ENCODE measurements at places on chromosomes 11 and 22.

GRCh38 chr11:81644239-81644840 is 1089.3 kb downstream of the FAM181B start:
- no peak for DNase-seq

DNA sequence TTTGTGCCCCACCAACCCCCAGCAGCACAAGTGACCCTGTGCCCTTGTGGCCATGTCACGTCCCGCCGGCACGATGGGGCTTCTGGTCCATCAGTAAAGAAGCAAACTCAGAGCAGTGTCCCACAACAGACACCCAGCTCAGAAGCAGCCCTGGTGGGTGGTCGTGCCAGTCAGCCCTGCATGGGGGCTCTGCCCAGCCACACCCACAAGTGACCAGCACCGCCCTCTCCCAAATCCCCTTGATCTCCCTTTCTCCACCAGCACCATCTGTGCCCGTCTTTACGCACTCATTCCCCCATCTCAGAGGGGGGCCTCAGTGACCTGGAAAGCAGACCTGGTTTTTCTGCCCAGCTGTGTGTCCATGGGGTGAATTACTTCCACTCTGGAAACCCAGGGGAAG is 149.1 kb downstream of the DSCAML1 start:
- DNase-seq, result no peak

GRCh38 chr11:76013526-76013925 is 192.8 kb downstream of the WNT11 start:
- DNase-seq, result no peak

DNA sequence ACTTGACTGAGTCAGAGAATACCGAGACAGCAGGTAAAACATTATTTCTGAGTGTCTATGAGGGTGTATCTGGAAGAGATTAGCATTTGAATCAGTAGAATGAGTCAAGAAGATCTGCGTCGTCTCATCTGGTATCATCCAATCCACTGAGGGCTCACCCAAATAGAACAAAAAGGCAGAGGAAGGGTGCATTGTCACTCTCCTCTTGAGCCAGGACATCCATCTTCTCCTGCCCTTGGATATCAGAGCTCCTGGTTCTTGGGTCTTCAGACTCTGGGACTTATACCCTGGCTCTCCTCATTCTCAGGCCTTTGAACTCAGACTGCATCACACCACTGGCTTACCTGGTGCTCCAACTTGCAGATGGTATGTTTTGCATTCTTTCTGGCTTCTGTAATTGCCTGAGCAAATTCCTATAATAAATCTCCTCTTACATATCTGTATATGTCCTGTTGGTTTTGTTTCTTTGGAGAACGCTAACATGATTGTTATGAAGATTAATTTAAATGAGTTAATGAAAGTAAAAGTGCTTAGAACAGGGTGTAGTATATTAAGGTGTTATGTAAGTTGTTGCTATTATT is 49.3 kb downstream of the ME3 start:
- DNase-seq, result no peak

DNA sequence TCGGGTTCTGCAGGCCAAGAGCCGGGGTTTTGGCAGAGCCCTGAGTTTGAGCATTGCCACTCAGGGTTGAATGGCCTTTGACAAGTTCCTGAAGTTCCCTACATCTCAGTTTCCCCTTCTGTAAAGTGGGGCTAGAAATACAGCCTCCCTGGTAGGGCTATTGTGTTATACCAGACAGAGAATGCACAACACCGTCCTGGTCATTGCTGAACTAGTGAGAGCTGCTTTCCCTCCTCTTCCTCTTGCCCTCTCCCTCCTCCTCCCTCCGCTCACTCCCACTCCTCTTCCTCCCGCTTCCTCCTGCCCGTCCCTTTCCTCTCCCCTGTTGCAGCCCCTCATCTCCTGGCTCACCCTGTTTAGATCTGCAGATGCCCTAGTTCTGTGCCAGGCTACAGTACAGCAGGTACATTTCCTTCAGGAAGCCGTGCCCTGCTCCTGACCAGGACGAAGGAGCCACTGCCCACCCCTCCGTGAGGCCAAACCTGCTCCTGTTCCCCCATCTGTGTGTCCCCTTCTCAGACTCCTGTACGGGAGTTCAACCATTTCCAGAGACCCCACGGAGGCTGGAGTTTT is 91.5 kb upstream of the SHANK2 start:
- DNase-seq, result no peak

DNA sequence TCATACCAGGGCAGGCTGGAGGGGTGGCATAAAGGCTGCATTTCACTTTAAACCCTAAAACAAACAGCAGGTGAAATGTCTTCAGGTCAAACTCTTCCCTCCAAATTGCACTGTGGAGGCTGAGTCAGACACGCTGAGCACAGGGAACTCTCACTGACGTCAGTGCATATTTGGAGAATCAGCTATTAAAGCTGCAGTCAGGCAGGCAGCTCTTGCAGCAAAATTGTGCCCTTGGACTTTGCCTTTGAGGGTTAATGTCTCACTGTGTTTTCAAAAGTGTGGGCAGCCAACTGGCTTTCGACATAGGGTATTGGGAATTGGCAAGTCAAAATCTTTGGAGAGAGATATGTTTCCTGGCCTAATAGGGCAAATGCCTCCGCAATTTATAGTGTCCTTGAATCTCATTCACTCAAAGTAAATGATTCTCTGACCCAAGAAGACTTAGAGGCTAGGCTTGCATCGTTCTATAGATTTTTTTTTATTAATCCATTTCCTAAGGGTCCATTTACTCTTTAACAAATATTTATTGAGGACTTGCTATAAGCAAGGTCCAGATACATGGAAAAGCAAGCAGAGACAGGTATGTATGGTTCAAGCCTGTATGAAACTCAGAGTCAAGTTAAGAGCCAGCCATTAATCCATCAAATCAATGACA is 27.7 kb upstream of the SMCO4 start:
- no peak for DNase-seq

DNA sequence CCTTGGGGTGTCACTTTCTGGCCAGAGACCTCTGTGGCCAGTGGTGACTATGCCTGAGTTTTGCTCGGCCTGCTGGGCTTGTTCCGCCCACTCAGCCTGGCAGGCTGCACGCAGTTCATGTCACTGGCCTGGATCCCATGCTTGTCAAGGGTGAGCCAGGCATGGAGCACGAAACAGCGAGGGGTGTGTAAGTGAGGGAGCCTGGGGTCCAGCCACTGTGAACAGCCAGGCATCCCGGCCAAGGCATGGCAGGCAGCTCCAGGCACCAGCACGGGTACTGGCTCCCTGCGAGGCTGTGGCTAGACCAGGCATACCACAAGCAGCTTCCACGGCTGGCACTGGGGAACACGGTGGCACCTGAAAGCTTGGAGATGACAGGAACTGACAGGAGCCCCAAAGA is 214.3 kb downstream of the LRRC4C start:
- DNase-seq, result no peak

DNA sequence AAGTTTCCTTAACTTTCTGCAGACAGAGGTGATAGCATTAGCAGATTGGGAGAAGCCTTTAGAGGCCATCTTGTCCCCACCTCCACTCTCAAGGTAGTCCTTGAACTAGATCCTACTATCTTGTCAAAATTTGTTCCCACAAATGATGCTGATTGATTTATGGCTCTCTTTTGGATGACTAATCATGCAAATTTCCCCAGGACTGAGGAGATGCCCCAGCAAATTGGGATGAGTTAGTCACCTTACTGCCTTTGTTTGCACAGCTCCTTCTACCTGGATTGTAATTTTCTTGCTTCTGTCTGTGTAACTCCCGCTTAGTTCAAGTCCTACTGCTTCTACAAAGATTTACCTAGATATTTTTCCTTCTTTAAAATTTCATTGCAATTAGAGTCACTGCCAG is 391.4 kb upstream of the CADM1 start:
- no peak for DNase-seq

GRCh38 chr11:113782134-113782533 is 2.5 kb downstream of the CLDN25 start:
- DNase-seq, result no peak

DNA sequence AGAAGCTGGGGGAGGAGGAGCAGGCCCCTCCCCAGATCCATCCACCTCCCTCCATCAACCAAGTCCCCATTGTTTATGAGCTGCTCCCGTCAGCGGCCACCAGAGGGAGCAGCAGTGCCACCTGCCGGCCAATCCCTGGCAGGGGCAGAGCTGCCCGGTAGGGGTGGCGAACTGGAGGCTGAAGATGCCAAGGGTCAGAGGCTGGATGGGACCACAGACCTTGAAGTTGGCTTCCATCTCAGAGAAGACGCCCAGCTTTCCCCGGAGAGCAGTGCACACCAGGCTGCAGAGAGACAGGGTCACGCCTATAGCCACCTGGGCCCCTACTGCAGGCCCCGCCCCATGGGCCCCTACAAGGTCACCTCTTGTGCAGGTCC is 3.6 kb downstream of the FIBP start:
- peak; percentile 67 for DNase-seq

DNA sequence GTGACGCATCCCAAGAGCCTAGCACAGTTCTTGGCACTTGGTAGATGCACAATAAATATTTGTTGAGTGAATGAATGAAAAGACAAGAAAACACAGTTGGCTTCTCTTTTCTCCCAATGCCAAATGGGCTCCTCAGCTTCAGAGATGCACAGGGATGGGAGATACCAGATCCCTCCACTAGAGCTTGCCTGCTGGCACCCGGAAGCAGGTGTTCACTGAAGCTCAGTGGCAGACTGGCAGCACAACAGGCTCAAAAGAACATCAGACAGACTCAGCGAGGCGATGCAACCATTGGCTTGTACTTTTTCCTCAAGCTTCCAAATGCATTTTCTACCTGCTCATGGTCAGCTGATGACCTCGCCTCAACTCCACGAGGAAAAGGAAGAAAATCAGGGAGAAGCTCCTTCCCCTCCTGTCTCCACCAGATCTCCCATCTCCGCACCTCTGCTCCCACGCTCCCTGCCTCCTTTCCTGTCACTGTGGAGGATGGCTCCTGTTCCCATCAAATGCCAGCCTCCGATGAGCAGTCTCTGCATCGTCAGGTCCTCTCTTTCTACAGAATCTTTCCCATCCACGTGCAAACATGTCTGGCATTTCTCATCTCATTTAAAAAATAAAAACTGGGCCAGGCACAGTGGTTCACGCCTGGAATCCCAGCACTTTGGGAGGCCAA is 5.8 kb downstream of the RAPSN start:
- no peak for DNase-seq

GRCh38 chr22:37065180-37065579 is 13.6 kb downstream of the KCTD17 start:
- no peak for DNase-seq

DNA sequence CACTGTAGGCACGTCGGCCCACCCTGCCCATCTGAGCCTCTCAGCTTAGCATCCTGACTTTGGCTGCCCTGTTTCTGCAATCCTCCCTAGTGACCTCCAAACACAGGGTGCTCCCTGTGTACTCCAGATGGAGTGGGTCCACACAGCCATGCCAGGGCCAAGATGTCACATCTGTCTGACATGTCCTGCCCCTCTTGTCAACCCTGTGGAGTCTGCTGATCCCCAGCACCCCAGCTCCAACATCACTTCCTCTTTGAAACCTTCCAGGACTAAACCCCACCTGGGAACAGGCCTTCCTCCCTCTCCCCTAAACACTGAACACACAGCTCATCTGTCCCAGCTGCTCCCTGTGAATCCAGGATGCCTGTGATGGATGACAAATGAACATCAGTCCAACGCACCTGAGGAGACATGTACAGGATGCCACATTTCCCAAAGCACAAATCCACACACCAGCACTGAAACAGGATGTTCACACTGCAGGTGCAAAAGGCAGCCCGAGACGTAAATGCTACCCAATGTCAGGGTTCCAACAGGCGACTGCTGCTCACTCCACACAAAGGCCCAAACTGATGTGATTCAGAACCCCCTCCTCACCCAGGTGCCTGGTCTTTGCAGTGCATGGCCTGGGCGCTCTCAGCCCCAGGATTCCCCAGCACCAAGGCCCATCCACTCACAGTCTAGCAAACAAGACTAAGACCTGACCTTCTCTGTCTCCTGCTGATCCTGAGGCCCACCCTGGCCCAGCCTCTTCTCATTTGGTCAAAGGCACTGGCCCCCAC is 2.0 kb upstream of the TSSK2 start:
- no peak for DNase-seq
